ENCODE measurements at places on chromosomes 2 and 18. TPM values are rescaled to one million over a fixed set of nuclear protein-coding genes. Genes with fewer than 3 reads are reported as not detected.

LMAN2L gene
- 7.1 TPM for total RNA-seq

PLEKHA3 gene
- total RNA-seq, result 26.5 TPM

GRCh38 chr2:48527226-48527885 lies 2.6 kb upstream of the STON1 start:
- DNase-seq, result no peak

DNA sequence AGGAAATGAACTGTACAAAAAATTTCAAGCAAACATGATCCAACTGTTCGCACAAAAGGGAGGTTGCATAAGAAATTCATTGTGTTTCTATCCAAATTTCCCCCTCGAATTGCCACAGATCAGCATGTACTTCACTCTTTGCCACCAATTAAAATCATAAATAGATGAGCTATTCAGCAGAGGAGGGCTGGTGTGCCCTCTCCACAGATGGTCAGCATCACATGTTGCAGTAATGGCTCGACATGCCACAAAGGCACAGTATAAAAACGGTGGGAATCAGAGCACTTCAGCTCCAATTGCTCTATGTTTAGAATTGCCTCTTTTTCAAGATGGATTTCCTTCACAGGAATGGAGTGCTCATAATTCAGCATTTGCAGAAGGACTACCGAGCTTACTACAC lies at the start of gene G6PC2:
G6PC2 (plus strand) TSS at position 289 of the 400 bp plus-strand sequence; CDS start at position 330, 41 bp downstream.
- no peak for DNase-seq

UGT1A5 gene
- total RNA-seq, result not detected
